ENCODE measurements at places on chromosomes 6 and 20.

DNA sequence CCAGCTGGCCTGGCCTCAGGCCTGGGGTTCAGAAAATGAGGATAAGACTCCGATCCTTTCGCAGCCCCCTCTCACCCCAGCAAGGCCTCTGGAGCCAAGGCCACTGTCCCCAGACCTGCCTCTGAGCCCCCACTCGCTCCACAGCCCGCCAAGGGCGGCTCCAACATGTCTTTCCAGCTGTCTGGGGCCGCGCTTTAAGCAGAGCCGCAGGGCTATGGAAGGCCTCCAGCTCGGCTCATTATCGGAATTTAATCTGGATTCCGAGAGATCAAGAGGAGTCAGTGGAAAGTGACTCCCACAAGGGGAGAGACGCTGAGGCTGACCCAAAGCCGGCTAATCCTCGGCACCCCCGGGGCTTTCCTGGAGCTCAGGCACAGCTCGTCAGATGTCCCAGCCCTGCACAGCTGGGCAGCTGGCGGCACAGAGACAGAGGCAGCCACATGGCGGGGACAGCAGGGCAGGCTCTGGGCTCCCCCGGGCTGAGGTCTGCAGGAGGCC lies 41.8 kb downstream of the BMP7 start:
- no peak for DNase-seq

GRCh38 chr20:52145587-52145986 lies 46.0 kb downstream of the ZFP64 start:
- no peak for DNase-seq

DNA sequence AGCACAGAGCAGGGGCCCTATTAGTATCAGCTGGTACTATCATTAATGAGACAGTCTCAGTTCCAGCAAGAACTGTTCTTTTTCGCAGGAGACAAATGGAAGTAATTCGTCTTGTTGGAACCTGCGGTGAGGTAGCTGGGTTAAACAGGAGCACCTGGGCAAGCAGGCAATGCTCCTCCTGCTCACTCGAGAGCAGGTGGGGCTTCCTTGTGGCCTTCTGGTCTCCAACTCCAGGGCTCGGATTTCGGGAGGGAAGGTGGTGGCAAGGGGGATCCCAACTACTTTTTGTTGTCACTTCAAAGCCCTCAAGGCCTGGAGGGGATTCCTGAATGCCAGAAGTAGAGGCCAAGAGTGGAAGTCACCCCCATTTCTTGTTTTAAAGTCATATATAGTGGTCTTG lies 1.3 kb upstream of the SPEF1 start:
- DNase-seq = no peak

DNA sequence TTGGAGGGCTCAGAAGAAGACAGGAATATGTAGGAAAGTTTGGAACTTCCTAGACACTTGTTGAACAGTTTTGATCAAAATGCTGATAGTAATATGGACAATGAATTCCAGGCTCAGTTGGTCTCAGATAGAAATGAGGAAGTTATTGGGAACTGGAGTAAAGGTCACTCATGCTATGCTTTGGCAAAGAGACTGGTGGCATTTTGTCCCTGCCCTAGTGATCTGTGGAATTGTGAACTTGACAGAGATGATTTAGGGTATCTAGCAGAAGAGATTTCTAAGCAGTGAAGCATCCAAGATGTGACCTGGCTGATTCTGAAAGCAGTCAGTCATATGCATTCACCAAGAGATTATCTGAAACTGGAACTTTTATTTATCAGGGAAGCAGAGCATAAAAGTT lies 45.1 kb downstream of the FRK start:
- DNase-seq = no peak

DNA sequence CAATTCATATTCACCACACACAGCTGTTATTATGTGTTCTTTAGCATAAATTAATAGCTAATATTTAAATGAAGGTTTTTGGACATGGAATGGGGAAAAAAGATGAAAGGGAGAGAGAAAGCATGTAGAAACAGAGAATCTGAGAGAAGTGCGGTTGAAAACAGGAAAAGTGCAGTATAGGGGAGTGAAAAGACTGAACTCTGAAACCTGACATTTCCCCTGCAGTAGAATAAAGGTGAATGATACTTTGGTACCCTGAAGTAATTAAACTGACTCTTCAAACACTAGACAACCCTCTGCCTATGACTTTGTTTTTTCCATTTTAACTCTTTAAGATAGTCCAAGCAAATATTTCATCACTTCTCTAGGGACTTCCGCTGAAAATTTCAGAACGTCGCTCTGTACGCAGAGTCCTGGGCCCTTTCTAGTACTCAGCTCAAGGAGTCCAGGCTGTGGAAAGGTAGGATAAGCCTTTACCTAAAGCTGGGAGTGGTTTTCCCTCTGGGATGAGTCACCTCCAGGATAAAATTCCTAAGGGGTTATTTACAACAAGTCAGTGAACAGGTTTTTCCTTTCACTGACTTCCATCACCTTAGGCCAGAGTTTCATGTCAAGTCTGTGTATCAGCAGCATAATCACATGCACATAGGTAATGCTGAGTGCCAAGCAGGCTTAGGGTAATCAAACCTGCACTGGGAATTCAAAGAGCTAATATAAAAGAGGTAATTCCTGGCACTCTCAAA lies 614.5 kb downstream of the PKHD1 start:
- DNase-seq = no peak

- peak; percentile 6 for DNase-seq
Observed at GRCh38 chr6:139474145-139475108, 100.0 kb upstream of the CITED2 start.

DNA sequence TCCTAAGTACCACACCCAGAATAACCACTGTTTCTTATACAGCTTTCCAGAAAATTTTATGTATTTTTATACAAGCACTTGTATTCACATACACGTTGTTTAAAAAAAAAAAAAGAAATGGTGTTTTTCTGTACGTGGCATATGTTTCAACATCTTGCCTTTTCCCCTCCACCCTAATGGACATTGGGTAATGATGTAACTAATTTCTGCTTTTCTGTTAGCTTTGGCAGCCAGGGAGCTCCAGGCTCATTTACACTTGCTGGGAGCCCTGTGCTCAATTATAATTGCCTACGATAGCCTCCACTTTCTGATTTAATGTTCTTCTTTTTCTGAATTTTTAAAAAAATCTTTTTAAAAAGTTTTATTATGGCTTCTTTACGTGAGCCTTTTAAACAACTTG lies 352.4 kb downstream of the UTRN start:
- no peak for DNase-seq

DNA sequence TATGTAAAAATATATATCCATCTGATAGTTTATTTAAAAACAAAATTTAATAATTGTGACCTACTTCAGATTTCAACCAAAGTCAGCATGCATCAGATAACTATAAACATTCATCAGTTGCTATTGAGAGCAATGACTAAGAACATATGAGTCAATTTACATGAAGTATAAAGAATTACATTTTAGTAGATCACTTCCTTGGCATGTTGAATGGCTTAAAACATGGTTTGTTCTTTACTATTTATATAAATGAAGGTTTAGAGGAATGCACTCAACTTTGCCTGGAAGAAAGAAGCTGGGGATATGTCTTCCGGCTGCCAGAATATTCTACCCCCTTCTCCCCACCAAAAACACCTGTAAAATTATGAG lies 6.4 kb upstream of the FAM217A start:
- DNase-seq = no peak

DNA sequence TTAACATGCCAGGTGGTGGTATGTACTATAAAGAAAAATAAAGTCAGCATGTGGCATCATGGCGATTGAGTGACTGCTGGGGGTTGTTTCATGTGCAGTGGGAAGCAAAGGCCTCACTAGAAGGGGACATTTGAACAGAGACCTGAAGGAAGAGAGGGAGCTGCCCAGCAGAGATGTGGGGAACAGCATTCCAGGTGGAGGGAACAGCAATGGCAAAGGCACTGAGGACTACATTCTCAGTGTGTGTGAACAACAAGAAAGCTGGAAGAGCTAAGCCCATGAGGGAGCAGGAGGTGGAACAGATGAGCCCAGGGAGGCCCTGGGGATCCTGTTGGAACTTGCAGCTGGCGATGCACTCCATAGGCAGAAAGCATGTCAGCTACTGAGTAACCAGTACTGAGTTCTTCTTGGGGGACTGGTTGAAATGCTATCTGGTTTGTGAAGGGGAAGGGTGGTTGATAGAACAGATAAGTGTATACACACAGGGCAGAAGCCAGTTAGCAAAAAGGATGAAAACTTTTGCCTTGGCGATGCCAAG lies 29.2 kb downstream of the NOX3 start:
- DNase-seq = no peak

GRCh38 chr6:96065213-96065612 lies 49.4 kb downstream of the FUT9 start:
- DNase-seq = no peak

DNA sequence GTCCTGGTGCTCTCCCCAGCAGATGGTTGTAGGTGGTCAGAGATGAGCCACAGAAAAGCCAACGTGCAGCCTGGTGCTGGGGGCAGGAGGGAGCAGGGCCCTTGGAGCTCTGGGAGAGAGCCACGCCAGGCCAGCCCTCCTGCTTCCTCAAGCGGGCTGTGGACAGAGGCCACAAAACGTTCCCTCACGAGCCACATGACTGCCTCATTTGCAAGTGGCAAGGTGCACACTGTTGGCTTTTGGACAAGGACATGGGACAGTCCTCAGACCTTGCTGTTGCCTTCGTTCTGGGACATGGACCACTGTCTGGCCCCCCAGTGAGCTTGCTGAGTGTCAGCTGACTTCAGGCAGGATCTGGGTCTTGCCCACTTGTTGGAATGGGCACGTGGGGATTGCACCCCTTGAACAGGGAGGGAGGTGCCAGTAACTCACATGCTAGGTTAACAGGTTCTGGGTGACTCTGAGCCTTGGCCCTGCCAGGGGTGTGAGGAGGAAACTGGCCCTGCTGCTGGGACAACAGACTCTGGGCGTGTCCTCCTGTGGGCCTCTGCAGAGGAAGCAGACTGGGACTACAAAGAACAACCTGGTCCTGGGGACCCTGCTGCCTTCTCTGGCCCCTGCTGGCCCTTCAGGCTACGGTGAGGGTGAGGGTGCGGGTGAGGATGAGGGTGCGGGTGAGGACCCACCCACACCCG lies 2.6 kb downstream of the SLCO4A1 start:
- no peak for DNase-seq

DNA sequence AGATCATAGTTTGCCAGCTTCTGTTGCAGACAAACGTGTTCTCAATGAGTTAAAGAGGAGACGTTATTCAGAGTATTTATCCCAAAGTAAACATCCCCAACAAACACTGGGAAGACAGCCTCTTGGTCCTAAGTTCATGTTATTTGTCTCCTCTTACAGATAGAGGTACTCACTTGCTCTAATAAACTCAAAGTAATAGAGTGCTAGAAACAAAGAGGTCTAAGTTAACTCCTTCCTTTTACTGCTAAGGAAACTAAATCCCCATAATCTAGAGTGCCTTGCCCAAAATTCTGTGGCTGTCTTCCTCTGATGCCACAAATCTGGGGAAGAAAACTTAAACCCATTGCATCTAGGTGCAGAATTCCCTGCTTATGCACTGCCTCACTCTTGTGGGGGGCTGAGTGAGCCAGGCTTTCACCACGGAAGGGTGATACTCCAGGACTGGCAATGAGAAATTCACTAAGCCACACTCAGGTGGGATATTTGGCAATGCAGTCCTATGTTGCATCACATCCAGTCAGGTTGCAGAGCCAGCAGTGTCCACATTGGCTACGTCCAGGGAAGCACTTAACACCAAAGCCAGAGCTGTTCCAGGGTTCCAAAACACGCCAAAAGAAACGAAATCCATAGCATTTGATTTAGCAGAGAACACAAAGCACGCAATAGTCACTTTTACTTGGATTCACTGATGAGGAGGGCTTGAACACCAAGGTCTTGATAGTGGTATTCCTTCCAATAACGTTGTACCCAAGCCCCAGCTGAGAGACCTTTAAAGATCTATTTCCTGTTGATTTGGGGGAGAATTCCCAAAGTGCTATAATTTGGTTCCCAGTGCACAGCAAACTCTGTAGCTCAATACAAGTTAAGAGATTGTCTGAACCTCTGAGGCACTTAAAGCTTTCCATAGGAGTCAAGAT lies 81.0 kb upstream of the FOXQ1 start:
- DNase-seq = no peak

GRCh38 chr6:14796974-14797762 lies 448.7 kb upstream of the JARID2 start:
- no peak for DNase-seq

- DNase-seq = no peak
Observed at GRCh38 chr6:127865108-127865507, 35.8 kb downstream of the THEMIS start.

GRCh38 chr6:45314146-45314545 lies 14.0 kb upstream of the RUNX2 start:
- no peak for DNase-seq

DNA sequence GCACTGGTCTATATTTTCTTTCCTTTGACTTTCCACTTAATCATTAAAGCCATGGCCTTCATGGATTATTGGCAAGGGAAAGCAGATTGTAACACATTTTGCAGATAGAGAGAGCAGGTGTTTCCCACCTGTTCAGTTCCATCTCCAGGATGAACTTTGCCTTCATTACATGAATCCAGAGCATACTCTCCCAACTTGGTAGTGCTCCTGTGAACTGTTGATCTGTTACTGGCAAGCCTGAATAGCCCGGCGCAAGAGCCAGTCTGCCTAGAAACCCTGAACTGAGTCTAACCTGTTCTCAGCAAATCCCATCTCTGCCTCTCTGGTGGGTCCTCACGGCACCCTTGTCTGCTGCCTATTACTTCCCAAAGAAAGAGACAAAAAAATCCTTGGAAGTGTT lies 210.3 kb downstream of the PLCB1 start:
- DNase-seq = no peak

DNA sequence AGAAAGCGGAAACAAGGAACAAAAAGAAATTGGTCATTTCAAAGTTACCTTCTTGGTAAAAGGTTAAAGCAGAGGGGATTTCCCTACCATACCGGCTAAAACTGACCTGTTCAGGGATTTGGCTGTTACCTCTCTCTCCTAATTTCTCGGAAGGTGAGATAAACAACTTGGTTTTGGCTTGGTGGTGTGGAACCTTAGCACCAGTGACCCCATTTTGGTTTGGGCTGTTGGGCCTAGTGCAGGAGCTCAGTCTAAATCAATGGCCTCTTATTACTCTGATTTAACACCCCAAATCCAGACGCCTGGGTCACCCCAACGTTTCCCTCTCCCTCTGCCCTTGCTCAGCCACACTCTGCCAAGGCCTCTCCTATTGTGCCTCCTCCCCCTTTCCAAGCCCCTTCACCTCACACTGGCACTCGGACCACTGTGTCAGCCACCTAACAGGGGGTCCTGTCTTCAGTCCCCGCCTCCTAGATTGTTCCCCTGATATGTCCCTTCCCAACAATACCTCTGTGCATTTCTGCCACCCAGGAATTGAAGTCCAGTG lies 8.3 kb downstream of the NCR2 start:
- no peak for DNase-seq

DNA sequence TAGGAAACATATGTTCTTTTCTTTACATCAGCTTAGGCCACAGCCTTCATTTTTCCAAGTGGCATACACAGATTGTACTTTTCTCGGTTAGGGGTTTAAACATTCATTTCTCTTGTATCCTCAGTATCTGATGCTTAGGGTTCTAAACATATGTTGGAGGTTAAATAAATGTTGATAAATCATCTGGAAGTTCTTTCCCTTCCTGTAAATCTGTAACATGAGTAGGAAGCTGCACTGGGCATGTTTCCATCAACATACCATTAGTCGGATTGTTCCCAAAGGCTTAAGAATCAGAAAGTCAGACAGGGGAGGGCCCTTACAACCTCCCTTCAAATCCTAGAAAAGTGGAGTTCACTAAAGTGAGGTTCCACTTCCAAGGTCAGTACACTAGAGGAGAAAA lies 54.8 kb upstream of the BCLAF1 start:
- DNase-seq = no peak
